ENCODE measurements at places on chromosomes 1 and 21.

- no peak for DNase-seq
Measured at GRCh38 chr1:233163696-233164095, 131.8 kb downstream of the PCNX2 start.

- DNase-seq = no peak
Measured at GRCh38 chr1:46812065-46812963, 13.5 kb downstream of the CYP4B1 start.

GRCh38 chr1:240352769-240353168 lies 259.2 kb downstream of the GREM2 start:
- no peak for DNase-seq

DNA sequence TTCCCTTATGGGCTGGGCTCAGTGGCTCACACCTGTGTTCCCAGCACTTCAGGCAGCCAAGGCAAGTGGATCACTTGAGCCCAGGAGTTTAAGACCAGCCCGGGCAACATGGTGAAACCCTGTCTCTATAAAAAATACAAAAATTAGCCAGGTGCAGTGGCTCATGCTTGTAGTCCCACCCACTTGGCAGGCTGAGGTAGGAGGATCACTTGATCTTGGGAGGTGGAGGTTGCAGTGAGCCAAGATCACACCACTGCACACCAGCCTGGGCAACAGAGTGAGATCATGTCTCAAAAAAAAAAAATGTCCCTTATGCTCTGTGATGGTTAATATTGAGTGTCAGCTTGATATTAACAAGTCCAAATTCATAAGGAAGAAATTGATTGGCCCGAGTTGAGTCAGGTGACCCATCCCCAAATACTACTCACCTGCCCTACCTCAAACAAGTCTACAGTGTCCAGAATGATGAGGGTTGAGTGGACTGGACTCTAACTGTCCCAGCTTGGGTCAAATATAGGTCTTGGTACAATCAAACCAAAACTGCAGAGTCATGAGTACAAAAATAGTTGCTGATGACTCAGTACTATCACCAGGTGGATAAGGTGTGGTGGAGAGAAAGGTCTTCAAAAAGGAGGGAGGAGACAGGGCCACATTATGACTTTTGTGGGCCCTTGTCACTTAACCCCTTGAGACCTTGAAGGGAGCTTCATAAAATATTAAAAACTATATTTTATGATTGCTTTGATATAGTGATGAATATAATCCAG lies 161.0 kb downstream of the ZNF326 start:
- no peak for DNase-seq

DNA sequence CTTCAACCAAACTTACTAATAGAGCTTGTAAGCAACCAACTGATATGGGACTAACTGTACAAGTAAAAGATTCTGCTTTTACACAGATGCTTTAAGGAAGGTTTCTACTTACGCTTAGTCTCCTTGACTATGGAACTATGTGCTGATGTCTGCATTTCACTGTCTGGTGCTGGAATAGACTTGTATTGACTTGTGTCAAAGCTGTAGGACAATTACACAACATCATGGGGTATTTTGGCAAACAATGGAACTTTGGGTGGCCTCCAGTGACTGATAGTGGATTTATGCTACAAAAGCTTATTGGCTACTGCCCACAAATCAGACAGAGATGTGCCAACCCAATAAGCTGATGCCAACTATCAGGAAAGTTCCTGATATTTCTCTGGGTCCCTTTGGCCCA lies 10.6 kb downstream of the CBR1 start:
- no peak for DNase-seq

- DNase-seq = no peak
Measured at GRCh38 chr1:206468571-206468970, 1.7 kb upstream of the IKBKE start.

DNA sequence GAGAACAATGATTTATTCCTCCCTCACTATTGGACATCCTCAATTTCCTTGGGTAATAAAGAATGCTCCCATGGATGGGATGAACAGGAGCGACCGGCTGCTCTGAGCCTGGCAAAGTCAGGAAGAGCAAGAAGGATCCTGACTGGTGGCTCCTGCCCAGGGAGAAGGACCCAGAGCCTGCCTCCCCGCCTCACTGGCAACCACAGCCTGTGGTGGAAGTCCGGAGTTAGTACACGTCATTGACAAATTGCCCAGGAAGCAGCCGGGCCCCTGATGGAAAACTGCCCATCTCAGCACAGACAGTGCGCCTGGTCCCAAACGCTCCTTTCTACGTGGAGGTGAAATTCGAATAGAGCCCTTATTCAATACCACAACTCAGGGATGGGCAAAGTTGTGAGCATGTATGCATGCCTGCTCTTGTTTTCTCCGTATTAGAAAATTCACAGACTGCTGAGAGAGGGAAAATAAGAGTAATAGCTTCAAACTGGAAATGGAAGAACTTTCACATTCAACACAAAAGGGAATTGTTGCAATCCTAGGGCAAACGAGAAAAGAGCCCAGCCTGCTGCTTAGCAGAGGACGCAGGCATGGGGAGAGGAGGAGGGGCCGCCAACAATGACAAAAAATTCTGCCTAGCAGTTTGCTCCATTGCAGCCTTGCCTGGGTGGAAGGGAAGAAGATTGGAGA lies 397.1 kb upstream of the VAMP3 start:
- DNase-seq = no peak

- no peak for DNase-seq
Measured at GRCh38 chr1:117599286-117600221, 6.3 kb upstream of the TENT5C start.

- DNase-seq = no peak
Measured at GRCh38 chr1:2289607-2290006, 61.5 kb downstream of the SKI start.

GRCh38 chr1:25609921-25610320 lies 6.7 kb upstream of the MAN1C1 start:
- DNase-seq = no peak

GRCh38 chr1:24506691-24507381 lies 4.2 kb downstream of the RCAN3 start:
- DNase-seq = no peak

- DNase-seq = no peak
Measured at GRCh38 chr1:37888022-37888700, 28.8 kb upstream of the MTF1 start.

DNA sequence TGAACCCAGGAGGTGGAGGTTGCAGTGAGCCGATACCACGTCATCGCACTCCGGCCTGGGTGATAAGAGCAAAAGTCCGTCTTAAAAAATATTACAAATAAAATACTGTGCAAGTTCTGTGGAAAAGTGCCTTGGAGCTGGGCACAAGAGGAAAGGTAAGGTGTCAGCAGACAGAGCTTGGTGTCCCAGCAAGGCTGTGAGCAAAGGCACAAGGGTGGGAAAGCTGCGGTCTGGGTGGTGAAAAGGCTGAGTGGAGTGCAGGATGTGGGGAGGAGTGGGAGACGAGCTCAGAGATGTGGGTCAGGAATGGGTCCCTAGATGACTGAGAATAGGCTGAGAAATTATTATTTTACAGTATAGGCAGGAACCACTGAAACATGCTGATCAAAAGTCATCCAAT lies 150.6 kb downstream of the RHOU start:
- no peak for DNase-seq

DNA sequence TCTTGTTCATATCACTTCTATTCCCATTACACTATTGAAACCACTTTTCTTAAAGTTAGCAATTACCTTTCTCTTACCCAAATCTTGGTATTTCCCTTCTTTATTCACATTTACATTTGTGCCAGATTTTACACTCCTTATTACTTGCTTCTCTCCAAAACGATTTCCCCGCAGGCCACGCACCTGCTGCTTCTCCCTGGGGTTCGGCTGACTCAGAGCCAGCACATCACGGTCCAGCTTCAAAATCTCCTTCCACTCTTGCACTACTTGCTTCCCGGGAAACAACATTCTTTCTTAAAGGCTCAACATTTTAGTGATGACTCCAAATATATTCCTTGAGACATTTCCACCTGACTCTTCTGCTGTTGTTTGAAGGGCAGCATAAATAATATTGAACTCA lies 20.7 kb downstream of the LHX9 start:
- no peak for DNase-seq

DNA sequence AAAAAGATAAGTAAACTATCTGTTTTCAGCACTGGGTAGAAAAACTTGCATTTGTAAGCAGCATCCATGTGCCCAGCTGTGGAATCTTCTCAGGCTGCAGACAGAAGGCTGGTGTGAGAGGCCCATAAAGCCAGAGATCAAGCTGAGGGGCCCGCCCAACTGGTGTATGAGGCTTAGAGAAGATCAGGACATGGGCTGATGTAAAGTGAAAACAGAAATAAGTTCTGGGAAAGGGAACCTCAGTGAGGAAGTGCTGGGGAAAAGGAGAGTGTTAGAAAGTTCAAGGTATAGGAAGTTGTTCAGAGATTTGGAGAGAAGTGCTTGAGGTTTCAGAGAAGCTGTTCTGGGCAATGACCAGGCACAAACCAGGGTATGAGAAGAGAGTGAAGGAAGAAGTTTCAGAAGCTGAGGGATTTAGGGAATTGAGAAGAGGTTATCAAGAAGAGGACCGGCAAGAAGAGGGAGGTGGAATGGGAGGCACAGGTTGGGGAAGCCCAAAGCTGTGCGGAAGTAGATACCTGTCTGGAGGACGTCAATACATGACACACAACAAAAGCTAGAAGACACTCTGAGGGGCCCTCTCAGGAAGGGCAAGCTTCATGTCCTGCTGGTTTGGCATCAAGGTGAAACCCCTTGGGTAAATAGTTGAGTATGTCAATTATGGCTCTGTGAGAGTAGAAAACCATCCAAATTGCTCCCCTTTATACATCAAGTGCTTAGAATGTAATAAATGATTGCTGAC lies 2.7 kb upstream of the CD5L start:
- no peak for DNase-seq

GRCh38 chr1:219988387-219988786 lies 57.9 kb downstream of the EPRS1 start:
- DNase-seq = no peak

GRCh38 chr1:117747605-117748004 lies 141.8 kb downstream of the TENT5C start:
- no peak for DNase-seq

DNA sequence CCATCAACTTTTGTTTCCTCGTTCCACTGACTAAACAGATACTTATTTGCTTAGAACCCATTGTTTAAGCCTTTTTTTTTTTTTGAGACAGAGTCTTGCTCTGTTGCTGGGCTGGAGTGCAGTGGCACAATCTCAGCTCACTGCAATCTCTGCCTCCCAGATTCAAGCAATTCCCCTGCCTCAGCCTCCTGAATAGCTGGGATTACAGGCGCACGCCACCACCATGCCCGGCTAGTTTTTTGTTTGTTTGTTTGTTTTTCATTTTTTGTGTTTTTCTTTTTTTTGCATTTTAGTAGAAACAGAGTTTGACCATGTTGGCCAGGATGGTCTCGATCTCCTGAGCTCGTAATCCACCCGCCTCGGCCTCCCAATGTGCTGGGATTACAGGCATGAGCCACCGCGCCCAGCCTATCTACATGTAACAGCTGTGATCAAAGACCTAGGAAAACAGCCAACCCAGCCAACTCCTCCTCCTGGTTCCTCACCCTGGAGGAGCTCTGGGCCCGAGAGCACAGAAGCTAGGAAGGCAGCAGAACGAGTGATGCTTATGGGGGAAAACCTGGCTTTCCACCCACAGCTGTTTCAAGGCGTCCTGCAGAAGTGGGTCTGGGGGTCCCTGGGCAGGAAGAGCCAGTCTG lies 32.9 kb downstream of the KCNN3 start:
- DNase-seq = no peak

GRCh38 chr1:154318386-154318785 lies 2.5 kb upstream of the AQP10 start:
- DNase-seq = no peak

GRCh38 chr1:26300578-26301275 lies 5.7 kb downstream of the UBXN11 start:
- DNase-seq = no peak

GRCh38 chr1:79760531-79760930 lies 754.0 kb upstream of the ADGRL4 start:
- DNase-seq = no peak

- DNase-seq = no peak
Measured at GRCh38 chr1:118339400-118340124, 154.5 kb upstream of the SPAG17 start.

DNA sequence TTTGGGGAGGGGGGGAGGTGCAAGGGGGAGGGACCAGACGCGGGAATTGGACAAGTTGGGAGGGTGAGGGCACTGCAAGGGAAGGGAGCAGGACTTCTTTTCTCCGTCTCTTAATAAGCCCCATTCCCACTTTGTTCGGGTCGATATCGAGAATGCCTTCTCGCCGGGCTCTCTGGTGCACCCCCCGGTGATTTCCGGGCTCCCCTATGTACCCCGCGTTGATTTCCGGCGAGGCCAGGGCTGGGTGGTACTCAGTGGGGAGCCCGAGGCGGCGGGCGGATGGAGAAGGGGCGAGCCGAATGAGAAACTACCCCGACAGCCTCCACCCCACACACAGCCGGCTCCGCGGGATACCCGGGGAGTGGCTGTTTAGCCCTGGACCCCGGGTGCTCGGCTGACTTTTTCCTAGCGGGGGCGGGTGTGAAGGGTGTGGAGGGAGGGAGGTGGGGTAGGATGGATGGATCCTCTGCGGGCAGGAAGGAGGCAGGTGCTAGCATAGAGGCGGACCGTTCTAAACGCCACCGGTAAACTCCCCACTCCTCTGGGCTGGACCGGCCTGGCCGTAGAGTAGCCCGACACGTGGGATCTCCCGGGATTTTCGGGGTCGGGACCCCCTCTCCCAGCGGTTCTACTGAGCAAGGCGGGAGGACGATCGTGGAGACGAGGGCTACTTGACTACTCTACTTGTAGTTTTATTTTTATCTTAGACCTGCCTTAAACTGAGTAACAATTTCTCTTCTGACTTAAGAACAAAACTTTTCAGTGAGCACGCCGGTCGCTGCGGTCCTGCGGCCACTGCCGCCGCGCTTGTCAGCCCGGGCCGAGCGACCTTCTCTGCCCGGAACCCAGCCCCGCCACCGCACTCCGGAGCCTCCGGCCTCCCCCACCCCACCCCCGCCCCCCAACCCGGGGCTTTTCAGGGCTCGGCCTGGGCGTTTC lies 1.0 kb downstream of the RNF220 start:
- DNase-seq = no peak

GRCh38 chr21:32103361-32103760 lies 175.5 kb downstream of the MIS18A start:
- no peak for DNase-seq

DNA sequence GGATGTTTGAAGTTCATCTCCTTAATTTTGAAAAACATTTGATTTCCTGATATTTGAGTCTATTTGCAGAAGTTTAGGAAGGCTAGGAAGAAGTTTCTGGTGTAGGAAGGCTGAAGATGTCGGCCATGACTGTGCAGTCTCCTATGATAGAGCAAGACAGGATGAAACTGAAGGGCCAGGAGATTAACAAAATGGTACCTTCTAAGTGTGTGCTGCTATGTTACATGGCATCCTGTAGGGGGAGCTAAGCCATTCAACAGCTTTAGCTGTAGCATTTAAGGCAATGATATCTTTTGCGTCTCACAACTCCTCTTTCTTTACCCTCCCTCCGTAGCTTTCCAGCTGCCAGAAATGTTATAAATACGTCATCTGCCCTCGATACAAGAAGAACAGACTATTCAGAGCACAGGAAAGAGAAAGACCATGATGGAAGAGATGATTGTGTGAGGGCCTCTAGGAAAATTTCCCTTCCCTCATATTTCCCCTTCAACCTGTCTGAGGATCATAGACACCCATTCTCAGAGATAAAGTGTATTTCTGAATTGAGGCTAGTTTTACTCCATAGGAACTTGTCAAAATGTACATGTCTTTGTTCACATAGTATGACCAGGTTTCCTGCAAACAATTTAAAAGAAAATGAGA lies 61.1 kb downstream of the XCL1 start:
- no peak for DNase-seq

GRCh38 chr1:24862775-24863483 lies 67.1 kb downstream of the RUNX3 start:
- DNase-seq = no peak
